Testis (tissue), 5 donors: ENCODE measurements at places on chromosomes 6 and 20. TPM values are rescaled to one million over a fixed set of nuclear protein-coding genes. Genes with fewer than 3 reads are reported as not detected.

GNAS-AS1 gene
- total RNA-seq: 4.4 TPM

RNF182 gene
- total RNA-seq: 5.8 TPM

ENPP3 gene
- total RNA-seq: 1.6 TPM

ZNF165 gene
- 17.9 TPM for total RNA-seq

DNA sequence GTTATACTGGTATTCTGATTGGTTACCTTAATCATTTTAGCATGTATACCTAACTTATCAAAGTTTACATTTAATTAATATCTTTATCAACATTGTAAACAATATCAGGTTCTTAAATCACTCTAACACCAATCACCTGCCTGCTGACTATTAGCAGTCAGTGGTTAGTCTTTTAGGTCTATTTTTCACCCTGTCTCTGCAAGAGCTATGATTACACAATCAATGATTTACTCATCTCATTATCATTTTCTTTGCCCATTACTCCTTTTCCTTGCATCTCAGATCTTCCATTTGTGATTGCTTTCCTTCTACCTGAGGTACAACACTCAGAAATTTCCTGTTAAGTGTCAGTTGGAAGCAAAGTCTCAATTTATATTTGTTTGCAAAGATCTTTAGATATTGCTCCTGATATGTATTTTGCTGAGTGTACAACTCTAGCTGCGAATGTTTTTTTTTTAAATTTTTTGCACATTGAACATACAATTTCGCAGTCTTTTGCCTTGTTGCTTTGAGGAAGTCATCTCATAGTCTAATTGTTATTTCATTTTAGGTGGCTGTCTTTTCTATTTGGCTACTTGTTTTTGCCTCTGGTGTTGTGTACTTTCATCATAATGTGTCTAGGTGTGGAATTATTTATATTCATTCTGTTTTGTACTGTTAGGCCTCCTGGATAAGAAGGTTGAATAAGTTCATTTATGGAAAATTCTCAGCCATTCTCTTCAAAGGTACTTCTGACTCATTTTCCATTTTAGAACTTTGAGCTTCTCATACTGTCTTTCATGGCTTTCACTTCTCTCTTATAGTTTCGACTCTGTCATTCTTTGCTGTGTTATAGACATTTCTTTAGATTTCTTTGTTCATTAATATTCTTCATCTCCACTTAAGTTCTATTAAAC lies 104.9 kb upstream of the CEP162 start:
- DNase-seq: no peak
- H3K27ac ChIP-seq: no peak overlapping the region
- H3K4me3 ChIP-seq: no peak overlapping the region
- no peaks in the 10 kb centered on the region for H3K36me3 ChIP-seq
- no peaks in the 10 kb centered on the region for H3K27me3 ChIP-seq
- no peaks in the 10 kb centered on the region for H3K4me1 ChIP-seq
